Kidney tubule cell (primary cell): ENCODE measurements at places on chromosomes 6 and 20.

- peak; percentile 61 for DNase-seq
Observed at GRCh38 chr6:2970753-2971419, 481 bp downstream of the SERPINB6 start.

- DNase-seq: no peak
Observed at GRCh38 chr20:2745936-2746635, 53.5 kb downstream of the EBF4 start.

DNA sequence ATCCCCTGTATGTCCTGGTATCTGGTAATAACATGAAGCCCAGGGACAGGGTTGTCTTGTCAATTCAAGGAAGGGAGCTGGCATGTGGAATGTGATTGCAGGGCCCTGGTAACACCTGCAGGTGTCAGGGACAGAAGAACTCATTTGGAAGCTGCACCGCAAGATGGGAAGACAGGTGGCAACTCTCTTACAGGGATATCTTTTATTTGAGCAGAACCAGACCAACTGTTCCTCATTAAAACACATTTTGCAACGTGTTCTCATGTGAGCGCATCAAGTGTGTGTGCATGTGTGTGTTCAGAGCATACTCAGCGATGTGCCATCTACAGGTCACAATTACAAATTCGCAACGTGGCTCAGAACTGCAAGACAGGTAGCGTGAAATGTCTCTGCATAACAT, 370.9 kb upstream of the SOX4 start:
- DNase-seq: no peak

DNA sequence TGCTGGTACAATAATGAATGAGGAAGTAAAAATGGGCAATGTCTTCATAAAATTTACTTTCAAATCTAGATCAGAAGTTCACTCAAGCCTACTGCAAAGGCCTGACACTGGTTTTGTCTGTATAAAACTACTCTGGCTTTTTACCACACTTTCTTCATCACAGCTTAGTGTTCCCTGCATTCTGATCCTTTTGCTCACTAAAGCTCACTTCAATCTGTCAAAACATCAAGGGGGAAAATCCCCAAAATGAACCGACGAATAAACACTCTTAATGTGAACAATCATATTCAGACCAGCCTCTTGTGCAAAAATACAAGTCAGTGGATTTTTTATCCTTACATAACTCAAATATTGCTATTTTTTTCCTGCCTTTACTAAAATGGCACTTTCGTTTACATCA, 98.5 kb downstream of the PRDM1 start:
- no peak for DNase-seq

DNA sequence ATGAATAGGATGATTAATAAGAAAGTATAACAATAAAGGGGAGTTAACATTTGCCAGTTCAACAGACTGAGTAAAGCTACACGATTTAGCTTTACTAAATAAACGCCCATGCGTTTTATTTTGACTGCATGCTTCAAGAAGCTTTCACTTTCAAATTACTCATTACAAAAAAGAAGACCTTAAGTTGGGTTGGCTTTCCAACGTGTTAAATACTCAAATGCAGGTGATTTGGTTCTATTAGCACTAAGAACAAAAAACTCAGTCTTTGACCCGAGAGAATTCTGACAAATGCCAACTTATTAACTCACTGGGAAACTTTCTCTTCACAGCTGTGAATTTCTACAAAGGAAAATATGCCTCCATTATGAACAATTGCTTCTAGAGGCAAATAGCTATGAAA, 24.8 kb downstream of the RNF146 start:
- DNase-seq: peak; percentile 28

GRCh38 chr20:52305024-52305645, 113.6 kb upstream of the ZFP64 start:
- DNase-seq: no peak

GRCh38 chr6:54654381-54654780, 192.2 kb upstream of the FAM83B start:
- DNase-seq: peak; percentile 51

DNA sequence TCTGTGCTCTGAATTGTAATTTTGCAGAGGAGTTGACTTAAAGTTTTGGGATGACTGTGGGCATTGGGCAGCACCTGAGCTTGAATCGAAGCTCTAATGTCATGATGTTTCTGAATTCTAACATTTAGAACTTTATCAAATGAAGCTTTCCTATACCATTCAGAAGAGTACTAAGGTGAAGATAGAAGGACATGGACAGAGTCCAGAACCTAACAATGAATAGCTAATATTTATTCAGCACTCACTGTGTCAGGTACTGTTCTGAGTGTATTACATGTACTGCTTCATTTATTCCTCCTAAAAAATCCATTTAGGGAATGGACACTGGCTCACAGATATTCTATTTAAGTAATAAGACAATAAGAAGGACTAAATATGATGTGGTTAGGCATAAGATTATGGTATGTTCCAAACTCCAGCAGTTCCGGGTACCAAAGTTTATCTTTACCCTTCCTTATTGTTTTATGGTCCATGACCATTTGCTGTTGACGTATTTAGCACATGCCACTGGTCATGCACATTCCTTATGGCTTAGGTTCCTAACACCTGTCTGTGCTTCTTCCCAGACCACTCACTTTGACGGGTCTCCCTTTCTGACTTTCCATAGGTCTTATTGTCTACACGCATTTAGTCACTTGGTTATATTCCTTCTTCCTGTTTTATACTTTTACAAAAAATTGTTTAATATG, 20.3 kb downstream of the BCKDHB start:
- DNase-seq: peak; percentile 76

GRCh38 chr6:88167352-88167937, 1.3 kb upstream of the CNR1 start:
- DNase-seq: no peak

- peak; percentile 63 for DNase-seq
Observed at GRCh38 chr6:113854531-113855499, 2.3 kb upstream of the MARCKS start.

GRCh38 chr20:46200582-46201570, 82.8 kb downstream of the CD40 start:
- DNase-seq: no peak

DNA sequence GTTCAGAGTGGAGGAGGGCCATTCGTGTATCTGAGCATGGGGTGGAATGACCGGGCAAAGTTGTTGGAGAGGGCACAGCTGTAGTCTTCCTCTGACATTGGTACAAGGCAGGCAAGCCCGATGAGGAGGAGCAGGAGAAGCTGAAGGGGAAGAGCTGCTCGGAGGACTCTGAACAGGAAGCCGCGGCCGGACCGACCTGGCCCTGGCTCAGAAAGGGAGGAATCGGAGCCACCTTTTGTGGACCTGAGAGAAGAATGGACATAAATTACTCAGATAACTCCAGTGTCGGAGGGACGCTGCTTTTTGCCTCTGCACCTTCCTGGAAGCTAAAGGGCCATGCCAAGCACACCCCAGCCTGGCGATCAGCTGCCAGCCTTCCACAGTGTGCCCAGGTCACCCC, 315.0 kb downstream of the ESR1 start:
- DNase-seq: no peak

DNA sequence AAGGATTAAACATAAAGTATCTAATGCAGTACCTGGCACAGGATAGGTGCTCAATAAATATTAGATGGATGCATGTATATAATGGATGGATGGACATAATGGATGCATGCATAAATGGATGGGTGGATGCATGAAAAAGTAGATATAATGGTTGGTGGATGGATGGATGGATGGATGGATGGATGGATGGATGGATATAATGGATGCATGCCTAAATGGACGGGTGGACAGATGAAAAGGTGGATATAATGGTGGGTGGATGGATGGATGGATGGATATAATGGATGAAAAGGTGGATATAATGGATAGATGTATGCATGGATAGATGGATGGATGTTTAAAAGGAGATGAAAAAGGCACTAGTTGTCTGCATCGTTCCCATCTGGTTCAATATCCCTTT, 26.0 kb downstream of the TFEB start:
- no peak for DNase-seq

DNA sequence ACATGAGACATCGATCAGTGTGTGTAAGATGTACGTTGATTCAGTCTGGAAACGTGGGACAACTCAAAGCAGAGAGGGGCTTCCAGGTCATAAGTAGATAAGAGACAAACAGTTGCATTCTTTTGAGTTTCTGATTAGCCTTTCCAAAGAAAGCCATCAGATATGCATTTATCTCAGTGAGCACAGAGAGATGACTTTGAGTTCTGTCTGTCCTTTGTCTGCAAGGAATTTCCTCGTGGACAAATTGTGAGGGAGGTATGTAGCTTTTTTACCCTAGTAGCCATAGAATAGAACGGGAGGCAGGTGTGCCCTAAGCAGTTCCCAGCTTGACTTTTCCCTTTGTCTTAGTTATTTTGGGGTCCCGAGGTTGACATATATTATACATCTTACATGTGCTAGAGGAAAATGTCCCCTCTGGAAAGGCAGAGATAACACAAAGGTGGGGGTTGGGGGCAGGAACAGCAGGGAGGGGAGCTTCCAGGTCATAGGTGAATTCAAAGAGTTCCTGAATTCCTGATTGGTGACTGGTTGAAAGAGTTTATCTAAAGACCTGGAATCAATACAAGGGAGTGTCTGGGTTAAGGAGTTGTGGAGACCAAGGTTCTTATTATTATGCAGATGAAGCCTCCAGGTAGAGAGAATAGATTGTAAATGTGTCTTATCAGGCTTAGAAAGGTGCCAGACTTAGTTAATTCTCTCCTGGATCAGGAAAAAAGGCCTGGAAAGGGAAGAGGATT, 237.0 kb downstream of the NFATC2 start:
- DNase-seq: no peak

DNA sequence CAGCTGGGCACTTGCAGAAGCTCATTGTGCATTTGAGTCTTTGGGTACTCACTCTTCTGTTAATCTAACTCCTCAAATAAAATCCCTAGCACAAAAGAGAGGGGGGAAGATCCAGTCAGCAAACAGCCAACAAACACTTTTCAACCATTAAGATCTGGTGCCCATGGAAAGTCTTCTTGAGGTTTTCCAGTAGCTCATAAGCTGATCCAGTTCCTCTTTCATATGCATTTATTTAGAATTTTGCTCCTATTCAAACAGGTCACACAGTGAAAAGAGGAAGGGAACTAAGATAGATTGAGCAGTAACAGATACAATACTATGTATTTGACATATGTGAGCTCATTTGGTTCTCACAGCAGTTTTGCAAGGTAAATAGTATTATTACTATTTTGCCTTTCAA, 38.6 kb downstream of the HLA-DPB1 start:
- no peak for DNase-seq

- DNase-seq: peak; percentile 80
Observed at GRCh38 chr6:30820193-30820592, 64.1 kb upstream of the DDR1 start.

DNA sequence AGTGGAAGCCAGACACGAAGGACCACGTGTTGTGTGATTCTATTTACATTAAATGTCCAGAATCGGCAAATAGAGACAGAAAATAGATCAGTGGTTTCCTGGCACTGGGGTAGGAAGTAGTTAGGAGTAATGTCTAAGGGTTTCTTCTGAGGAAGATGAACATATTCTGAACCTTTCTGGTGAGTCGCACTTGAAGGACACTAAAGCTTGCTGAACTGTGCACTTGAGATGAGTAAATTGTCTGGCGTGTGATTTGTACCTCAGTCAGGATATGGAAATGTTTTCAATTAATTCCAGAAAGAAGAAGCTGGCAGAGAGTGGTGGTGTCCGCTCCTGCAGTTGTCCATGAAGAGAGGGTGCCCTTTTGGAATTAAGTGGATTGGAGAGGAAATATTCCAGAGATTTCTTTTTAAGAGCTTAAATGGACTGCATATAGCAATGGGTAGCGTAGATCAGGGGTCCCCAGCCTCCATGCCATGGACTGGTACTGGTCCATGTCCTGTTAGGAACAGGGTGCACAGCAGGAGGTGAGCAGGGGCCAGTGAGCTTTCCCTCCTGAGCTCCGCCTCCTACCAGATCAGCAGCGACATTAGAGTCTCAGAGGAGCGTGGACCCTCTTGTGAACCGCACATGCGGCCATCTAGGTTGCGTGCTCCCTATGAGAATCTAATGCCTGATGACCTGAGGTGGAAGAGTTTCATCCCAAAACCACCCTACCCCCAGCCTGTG, 12.4 kb upstream of the KIF25 start:
- peak; percentile 57 for DNase-seq

- no peak for DNase-seq
Observed at GRCh38 chr6:110020888-110021287, 42.8 kb downstream of the GPR6 start.

DNA sequence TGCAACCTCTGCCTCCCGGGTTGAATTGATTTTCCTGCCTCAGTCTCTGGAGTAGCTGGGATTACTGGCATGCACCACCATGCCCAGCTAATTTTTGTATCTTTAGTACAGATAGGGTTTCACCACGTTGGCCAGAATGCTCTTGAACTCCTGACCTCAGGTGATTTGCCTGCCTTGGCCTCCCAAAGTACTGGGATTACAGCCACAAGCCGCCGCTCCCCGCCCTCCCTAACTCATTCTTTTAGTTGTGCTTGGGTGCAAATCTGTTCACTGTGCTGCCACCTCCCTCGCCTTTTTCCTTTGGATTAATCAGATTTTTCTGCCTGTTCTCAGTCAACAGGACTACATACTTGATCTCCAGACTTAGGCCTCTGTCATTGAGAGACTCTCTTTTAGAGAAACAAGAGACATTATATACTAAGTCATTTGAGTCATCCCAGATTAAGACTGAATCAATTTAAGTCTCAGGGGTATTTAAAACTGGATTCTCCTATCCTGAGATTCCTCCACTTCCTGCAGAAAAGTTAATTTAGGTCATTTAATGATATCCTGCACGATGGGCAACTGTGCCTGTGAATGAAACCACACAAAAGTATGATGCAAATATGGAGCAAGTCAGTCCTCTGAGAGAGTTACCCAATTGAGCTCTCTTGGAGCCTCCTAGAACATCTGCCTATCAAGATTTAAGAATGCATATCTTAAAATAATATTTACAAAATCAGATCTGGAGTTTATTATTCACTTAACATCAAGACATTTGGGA, 136.1 kb upstream of the THEMIS start:
- DNase-seq: no peak

DNA sequence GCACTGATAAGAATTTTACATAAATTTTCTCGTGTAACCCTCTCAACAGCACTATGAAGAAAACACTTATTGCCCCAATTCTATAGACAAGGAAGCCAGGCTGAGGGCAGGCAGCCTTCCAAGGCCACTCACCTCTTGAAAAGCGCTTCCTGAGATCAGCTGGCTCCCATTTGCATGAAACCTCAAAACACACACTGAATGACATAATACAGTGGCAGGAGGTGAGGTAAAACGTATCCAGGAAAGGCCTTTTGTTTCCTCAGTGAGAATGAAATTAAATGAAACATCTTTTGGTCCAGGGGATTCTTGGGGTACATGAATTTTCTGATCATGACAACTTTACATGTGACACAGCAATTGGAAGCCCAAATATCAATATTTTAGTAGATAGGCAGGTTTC, 112.5 kb downstream of the WDR27 start:
- DNase-seq: peak; percentile 76

GRCh38 chr6:146896062-146896813, 297.5 kb downstream of the ADGB start:
- no peak for DNase-seq
